ENCODE measurements at places on chromosomes 7 and 10. TPM values are rescaled to one million over a fixed set of nuclear protein-coding genes. Genes with fewer than 3 reads are reported as not detected.
A peak's percentile ranks its signal among the peaks of the same experiment; 100 is the strongest.

DNA sequence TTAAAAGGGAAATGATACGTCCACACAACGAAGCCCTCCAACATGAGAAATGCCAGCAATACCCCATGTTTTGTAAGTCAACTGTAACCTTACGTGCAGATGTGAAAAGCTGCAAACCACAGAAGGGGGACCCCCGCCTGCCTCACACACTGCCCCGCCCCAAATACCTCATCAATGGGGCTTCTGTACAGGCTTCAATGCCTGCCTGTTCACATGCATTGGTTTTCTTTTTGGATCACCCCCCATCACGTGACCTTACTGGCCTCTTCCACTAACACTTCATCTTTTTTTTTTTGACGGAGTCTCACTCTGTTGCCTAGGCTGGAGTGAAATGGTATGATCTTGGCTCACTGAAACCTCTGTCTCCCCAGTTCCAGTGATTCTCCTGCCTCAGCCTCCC, 224.0 kb downstream of the TNS3 start:
- no peak for DNase-seq

DNA sequence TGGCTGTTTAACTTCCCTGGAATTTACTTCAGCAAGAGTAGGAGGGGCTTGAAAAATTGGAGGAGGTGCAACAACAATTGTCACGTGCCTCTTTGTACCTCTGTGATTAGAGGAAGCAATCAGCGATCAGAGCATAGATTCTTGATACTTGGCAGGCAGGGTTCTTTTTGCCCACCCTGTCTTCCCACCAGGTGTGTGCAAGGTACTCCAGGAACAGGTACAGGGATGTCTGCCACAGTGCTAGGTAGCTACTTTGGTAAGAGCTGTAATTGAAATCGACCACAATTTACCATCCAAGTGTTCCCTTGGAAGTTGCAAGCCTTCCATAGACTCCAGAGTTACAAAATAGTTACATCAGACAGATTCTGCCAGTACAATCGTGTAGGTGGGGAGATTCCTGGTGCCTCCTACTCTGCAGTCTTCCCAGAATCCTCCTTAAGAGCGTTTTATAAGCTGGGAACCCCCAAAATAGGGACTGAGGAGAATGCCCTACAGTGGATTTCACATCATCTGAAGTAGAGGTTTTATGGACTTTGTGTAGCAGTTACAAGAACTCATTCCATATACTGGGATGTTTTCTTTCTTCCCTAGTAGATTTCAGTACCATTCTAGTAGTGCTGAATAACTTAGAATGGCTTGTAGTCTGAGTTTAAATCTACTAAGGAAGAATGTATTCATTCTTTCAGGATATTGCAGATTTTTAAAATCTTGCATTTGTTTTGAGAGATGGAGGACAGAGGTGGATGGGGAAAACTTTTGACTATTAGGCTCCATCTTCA, 101.9 kb downstream of the EXOC4 start:
- DNase-seq = no peak

- no peak for DNase-seq
Observed at GRCh38 chr7:96441436-96442084, 119.7 kb upstream of the SLC25A13 start.

DNA sequence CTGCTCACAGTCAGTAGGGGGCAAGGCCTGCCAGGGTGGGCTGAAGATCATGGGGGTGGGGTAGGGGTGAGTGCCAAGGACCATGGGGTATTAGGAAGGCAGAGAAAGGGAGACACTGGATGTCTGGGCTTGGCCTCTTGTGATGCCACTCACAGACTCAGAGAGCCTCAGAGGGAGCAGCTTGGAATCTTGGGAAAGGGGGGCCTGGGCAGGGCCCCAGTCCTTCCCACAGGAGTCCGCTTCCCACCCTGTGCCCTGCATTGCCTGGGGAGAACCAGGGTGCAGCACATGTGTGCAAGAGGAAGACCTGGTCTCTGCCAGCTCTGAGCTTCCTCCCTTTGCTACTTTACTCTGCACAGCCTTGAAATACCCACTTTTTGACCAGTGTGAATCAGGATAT, 4.3 kb downstream of the ADCY1 start:
- no peak for DNase-seq

GRCh38 chr7:47751043-47751442, 169.1 kb upstream of the TNS3 start:
- DNase-seq = no peak

- DNase-seq = no peak
Observed at GRCh38 chr10:104415526-104416165, 62.0 kb downstream of the CFAP58 start.

DNA sequence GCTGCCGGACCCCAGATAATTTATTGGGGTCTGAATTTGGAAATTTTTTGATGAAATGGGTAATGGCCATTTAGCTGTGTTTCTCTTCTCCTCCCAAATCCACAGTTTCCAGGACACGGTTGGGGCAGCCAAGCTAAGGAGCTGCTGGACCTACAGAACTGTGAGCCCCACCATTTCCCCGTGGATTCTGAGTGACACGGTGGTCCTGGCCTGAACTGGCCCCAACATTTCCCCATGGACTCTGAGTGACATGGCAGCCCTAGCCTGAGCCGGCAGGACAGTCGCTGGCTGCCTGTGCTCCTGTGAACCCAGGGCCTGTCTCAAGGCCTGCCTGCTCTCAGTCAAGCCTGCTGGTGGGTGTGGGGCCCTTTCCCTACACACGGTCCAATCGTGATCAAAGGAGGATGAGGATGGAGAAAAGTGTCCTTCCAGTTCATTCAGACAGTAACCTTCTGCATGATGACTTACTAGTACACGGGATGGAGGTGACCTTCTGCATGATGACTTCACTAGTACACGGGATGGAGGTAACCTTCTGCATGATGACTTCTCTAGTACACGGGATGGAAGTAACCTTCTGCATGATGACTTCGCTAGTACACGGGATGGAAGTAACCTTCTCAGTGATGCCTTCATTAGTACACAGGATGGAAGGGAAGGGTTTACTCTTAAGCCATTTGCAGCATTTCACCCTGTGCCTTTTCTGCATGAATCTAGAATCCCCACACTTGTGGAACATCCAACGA, 359.9 kb downstream of the GLRX3 start:
- DNase-seq = no peak

DNA sequence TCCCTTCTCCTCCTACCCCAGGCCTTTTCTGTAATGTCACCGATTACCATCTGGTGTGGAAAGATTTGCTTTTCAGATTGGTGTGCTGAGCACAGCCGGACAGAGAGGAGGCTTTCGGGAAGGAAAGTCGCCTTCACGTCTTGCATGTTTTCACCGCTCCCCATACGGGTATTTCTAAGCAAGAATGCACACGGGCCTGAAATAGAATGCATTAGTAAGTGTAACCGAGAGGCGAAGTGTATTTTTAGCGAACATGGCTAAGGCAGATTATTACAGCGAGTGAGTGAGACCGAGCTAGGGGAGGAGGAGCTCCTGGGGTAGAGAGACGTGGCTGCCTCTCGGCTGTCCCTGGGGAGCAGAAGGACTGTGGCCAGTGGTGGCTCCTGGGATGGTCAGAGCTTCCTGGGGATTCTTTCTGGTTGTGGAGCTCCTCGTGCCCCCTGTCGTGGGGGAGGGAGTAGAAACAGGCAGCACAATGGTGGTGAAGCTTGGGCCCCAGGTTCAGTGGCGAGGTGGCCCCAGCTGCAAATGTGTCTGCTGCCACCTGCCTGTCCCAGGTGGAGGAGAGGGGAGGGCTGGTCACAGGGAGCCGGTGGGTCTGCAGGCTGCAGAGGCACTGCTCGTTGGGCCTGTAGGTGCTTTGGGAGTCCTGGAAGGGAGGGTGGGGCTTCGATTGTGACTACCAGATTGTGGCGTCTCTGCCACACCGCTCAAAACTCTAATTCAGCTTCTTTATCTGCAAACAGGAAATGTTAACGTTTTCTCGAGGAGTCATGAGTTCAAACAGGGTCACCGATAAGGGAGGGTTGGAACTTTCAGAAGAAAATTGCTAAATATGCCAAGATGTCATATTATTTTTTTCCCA, 135.8 kb downstream of the CAMK1D start:
- no peak for DNase-seq

Gene AGK
- total RNA-seq = 16.4 TPM

Gene ASB4
- not detected for total RNA-seq

Gene HPS1
- 38.7 TPM for total RNA-seq

DNA sequence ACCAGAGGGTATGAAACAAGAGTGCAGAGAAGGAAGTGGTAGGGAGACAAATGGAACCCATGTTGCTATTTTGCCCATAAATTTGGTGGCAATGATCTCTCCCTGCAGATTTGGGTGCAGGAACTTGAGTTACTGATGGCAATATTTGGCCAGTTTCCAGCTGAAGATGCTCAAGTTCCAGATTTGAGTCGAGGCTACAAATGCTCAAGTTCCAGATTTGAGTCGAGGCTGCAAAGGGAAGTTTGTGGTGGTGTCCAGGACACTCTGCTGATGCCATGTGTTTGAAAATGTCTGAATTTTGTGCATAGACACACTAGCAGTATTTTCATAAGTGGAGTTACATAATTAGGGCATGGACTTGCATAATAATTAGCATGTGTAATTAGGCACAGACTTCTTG, 40.8 kb downstream of the TBXAS1 start:
- DNase-seq = no peak

DNA sequence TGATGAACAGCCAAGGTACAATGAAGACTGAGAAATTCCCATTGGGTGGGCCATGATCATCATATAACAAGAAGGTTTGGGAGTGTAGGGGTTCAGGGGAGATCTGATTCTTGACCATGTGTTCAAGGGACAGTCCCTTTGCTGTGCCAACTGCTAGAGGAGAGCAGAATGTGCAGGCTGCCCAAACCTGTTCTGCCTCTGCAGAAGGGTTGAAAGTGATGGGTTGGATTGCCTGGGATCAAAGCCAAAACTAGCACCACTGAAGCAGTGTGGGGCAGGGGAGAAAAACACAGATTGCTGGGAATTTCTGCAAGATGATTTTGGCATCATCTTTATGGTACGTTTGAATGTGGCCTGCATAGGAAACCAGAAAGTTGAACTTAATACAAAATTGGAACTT, 303.9 kb downstream of the OTUD1 start:
- DNase-seq = no peak

GRCh38 chr7:3559278-3559677, 258.2 kb downstream of the SDK1 start:
- peak; percentile 75 for DNase-seq

Gene SLC26A3
- not detected for total RNA-seq

Gene ZNF488
- total RNA-seq = 1.1 TPM

- no peak for DNase-seq
Observed at GRCh38 chr10:133088956-133089800, 1.5 kb downstream of the ADGRA1 start.

Gene P4HA1
- 26.7 TPM for total RNA-seq

- peak; percentile 17 for DNase-seq
Observed at GRCh38 chr10:33336582-33337325, 2.3 kb upstream of the NRP1 start.

GRCh38 chr7:130216025-130216424, 8.4 kb downstream of the SSMEM1 start:
- no peak for DNase-seq

Gene IFIT1B
- total RNA-seq = not detected

GRCh38 chr10:86956848-86957448, 467 bp downstream of the MMRN2 start:
- no peak for DNase-seq

- no peak for DNase-seq
Observed at GRCh38 chr7:157792241-157793086, 455.7 kb downstream of the DNAJB6 start.

GRCh38 chr10:98012644-98013043, 17.8 kb downstream of the CRTAC1 start:
- DNase-seq = no peak

DNA sequence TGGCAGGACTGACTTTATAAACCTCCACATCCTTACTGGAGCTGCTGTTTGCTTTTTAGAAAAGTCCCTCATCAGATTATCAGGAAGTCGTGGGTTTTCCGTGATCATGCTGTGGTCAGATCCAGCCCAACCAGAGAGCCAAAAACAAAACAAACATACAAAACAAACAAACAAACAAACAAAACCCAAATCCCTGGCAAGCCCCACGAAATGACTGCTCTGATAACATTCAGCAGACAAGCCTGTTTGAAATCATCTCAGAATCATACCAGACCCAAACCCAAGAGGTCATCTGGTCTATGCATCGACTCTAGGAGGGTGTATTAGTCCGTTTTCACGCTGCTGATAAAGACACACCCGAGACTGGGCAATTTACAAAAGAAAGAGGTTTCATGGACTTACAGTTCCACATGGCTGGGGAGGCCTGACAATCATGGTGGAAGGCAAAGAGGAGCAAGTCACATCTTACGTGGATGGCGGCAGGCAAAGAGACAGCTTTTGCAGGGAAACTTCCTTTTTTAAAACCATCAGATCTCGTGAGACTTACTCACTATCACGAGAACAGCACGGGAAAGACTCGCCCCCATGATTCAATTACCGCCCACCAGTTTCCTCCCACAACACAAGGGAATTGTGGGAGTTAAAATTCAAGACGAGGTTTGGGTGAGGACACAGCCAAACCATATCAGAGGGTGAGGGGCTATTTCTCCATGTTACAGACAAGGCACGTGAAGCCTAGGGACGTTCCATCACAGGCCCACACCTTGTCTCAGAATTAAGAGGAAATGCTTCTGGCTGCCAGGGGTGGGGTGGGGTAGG, 85.7 kb downstream of the PARP12 start:
- no peak for DNase-seq

DNA sequence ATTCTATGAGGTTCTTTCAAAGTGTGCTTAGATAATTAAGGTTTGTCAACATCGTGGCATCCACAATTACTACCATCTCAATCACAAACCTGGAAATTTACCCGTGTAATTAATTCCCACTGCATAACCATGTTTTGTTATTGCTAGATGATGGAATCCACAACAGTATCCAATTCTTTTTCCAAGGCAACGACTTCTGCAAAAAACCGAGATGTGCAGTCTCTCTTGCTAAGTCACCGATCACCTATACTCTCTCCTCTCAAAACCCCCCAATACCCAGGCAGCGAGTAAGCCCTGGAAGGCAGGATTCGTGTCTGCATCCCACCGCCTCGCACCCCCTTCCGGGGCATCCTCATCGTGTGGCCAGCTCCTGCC, 678 bp upstream of the EIF4H start:
- peak; percentile 12 for DNase-seq
